NCI-H526 (cell line): ENCODE measurements at places on chromosomes 12 and 14.
A peak's percentile ranks its signal among the peaks of the same experiment; 100 is the strongest.

DNA sequence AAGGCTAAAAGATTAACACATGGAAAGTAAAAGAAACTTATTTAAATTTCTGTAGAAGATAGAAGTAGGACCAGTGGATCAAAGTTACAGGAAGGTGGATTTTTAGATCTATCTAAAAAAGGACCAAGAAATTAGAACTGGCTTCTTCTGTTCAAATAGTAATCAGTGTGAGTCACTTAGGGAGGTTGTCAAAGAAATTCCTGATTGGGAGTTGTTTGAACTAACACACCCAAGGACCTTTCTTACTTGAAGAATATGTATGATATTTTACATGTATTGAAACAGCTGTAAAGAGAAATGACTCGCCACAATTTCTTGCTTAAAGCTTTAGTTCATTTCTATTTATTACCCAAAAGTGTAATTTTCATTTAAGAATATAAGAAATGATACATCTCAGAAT is 256.9 kb downstream of the RAD51B start:
- DNase-seq = no peak

- no peak for DNase-seq
Measured at GRCh38 chr14:50756300-50756699, 74.7 kb downstream of the NIN start.

DNA sequence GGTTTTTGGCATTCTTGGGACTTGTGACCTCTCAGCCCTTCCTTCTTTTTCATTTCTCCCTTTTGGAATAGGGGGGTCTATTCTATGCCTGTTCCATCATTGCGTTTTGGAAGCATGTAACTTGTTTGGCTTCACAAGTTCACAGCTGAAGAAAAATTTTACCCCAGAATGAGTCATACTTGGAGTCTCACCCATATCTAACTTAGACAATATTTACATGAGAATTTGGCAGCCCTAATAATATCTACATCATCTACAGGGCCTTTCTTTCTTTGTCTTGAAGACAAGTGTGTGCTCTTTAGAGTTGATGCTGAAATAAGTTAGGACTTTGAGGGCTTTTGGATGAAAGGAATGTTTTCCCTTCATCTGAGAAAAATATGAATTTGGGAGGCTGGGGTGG is 1312.9 kb upstream of the FLRT2 start:
- DNase-seq = no peak

GRCh38 chr12:115709540-115710011 is 567.9 kb downstream of the MED13L start:
- DNase-seq = no peak

- DNase-seq = no peak
Measured at GRCh38 chr14:32313844-32314376, 15.2 kb upstream of the AKAP6 start.

DNA sequence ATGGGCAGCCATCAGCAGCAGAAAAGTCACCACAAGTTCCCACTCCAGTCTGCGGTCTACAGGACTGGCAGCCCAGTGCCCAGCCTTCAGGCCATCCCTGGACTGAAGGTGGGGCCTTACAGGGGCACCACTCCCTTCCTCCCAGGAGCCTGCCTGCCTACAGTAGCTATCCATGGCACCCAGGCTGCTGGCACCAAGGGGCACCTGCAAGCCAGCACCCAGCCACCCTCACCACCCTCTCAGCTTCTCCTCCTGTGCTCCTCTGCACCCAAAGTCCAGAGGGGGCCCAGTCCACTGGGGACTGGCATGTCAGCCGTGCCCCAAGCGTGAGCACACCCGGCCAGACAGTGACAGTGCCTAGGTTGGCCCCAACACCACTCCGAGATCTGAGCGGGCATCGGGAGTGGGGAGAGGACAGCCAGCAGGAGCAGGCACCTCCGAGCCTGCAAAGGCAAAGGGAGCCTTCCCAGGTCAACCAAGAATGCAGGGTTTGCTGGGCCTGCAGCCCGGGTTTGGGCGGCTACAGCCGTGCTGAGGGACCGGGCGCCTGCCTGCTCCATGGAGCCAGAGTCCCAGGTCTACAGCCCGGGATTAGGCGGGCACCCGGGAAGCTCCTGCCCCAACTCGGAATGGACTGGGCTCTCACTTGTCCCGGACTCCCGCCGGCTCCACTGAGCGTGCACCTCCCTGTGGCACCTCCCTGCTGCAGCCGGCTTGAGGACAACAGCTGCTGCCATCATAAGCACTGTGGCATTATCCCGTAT is 8.1 kb upstream of the OR6C65 start:
- DNase-seq = no peak

DNA sequence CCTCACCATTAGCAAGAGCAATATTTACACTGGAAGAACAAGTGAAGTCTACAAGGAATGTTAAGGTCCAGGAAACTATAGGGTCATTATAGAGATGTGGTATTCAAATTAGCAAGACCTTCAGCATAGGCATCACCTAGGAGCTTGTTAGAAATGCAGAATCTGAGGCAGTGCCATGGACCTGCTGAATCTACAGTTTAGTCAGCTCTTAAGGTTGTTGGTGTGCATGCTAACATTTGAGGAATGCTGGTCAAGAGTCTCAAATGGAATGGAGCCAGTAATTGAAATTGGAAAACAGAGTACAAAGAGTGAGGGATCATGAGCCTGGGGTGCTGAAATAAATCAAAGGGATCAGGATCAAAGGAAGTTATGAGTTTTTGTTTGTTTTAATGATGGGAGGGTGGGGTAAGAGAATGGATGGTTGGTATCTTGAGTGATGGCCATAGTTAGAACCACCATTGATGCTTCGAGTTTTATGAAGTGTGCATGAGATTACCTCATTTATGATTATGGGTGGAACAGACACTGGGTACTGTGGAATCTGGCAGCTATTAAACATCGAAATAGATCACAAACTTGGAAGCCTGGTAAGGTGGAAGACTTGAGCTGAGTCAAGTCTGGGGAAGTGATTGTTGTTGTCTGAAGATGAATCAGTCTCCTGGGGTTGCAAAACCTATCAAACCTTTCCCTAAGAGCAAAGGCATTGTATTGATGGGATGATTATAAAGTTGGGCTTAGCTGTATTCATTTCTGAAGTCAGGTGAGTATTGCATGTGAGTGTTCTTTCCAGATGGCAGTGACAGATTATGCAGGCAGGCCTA is 323.3 kb upstream of the E2F7 start:
- DNase-seq = no peak

GRCh38 chr12:132651444-132652100 is 33.0 kb downstream of the P2RX2 start:
- no peak for DNase-seq

DNA sequence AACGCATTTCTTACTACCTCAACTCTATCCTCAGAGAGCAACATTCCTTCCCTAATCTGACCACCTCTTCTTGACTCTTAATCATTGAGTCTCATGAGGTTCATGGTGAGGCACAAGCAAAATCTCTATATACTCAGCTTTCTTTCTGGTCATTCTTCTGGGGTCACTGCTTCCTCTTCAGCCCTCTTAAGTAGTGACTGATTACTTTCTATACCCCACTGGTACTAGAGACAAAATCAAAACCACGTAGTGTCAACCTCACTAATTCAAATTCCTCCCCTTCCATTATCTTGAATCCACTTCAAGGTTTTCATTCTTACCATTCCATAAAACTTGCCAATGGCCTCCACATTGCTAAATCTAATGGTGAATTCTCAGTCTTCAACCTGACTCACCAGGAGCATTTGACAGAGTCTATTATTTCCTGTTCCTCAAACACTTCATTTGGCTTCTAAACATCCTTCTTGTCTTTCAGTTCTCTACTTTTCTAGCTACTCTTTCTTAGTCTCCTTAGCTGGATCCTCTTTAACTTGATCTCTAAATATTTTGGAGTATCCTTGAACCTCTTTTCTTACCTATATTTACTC is 6.8 kb downstream of the WDHD1 start:
- no peak for DNase-seq

GRCh38 chr12:52190860-52191729 is 719 bp downstream of the KRT80 start:
- DNase-seq = no peak

GRCh38 chr14:64509036-64509435 is 4.5 kb downstream of the ZBTB1 start:
- DNase-seq = no peak

- DNase-seq = no peak
Measured at GRCh38 chr12:62647586-62647985, 181.0 kb downstream of the MON2 start.

- peak; percentile 49 for DNase-seq
Measured at GRCh38 chr12:117857632-117858612, 110.9 kb downstream of the KSR2 start.

DNA sequence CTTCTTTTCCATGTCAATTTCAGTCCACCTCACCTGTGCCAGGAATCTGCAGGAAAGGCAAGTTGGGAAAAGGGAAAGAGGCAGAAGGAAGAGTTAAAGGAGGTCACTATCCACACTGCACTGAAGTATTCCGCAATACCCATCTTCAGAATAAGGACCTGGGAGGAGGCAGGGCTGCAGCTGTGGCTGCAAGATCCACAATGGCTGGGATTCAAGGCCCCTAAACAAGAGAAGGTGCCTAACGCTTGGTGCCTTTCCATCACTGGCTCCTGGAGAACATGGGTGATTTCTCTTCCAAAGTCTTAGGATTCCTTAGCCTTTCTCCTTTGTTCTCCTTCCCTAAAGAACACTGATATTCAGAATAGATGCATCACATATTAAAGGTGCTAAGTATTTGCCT is 204.0 kb downstream of the GRIN2B start:
- DNase-seq = no peak

GRCh38 chr14:52551696-52552062 is 626 bp downstream of the TXNDC16 start:
- DNase-seq = peak; percentile 69

GRCh38 chr14:57182760-57183503 is 85.8 kb downstream of the EXOC5 start:
- DNase-seq = peak; percentile 58

DNA sequence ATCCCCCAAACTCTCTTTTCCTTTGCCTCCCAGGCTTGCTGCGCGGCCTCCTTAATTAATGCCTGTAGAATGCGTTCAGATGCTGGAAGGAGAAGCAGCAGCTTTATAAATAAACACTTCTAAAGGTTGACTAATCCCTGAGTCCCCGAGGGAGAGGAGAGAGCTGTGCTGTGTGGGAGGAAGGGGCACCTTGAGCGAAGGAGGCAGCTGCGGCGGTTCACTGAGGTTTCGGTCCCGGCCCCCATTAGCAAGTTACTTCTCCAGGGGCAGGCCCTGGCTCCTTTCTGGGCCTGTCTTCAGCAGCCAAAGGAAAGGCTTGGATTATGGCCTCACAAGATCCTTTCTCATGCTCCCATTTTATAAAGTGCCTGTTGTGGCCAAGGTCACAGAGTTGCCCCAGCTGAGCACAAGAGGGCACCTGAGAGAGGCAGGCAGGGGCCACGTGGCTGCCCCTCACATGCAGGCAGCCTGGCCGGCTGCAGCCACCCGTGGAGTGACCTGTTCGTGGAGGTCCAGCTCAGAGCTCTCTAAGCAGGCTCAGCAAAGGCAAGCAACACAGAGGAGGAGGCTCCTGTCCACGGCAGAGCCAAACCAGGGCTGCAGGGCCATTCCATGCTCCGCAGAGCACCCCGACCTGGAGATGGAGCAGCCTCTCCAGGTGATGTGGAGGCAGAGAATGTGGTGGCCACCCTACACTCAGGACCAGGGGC is 15.0 kb upstream of the CACNA2D4 start:
- DNase-seq = no peak

GRCh38 chr14:32014057-32014456 is 63.0 kb upstream of the ARHGAP5 start:
- no peak for DNase-seq

DNA sequence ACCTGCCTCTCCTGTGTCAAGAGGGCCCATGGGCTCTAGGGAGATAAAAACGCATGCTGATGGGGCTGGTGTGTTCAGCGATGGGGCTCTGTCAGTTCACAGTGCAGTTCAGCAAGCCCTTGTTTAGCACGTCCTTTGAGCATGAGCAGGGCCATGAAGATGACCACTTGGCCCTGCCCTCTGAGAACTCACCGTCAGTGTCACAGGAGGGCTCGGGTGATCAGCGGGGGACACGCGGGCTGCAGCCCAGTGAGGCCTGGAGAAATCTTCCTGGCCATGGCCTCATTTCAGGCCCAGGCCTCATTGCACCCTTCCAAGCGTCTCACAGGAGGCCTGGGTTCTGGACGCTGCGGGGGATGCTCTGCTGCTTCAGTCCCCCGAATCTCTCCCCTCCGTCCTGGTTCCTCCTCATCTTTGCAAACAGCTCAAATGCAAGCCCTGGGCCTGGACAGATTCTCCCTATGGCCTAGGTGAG is 181.6 kb downstream of the ADGRD1 start:
- no peak for DNase-seq

DNA sequence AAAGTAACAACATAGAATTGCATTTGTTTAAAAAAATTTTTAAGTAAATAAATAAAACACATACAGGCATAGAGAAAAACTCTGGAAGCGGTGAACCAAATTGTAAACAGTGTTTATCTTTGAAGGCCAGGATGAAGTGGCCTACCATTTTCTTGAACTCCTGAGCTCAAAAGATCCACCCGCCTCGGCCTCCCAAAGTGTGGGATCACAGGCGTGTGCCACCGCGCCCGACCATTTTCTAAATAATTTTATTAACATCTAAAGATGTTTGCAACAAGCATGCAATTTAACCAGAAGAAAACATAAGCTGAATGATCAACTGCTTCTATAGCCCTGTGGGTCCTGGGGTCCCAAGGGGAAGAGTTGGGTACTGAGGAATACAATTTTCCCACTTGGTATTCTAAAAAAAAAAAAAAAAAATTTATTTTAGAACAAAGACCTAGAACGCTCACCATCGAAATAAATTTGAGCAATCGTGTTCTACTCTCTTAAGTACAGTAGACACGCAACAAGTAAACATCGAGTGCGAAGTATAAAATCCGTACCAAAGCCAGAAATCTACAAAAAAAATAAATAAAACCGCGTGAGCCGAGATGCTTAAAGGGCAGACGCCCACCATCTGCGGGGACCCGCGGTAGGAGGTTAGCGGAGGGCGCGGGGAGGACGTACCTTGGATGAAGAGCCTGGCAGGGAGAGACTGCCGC is 484 bp downstream of the MIS18BP1 start:
- peak; percentile 38 for DNase-seq

GRCh38 chr14:76705214-76705613 is 56.1 kb upstream of the VASH1 start:
- no peak for DNase-seq

DNA sequence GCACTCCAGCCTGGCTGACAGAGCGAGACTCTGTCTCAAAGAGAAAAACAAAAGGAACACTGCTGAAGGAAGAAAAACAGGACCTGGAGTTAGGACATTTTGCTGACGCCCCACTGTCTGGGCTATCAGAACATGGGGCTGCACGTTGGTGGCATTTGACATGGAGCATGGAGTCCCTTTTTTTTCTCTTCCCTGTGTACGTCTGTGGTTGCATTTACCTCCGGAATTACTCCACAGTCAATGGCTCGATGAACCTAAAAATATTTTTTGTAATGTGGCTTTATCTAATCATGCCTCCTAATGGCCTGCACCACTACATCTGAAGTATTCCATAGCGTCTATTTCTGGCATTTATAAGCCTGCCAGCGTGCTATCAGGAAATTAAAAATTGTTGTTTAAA is 30.7 kb downstream of the TESC start:
- DNase-seq = no peak

- DNase-seq = no peak
Measured at GRCh38 chr14:104687601-104688504, 1.6 kb upstream of the INF2 start.

GRCh38 chr12:122389677-122390076 is 32.8 kb downstream of the CLIP1 start:
- DNase-seq = no peak
